ENCODE measurements at places on chromosomes 12 and 14. TPM values are rescaled to one million over a fixed set of nuclear protein-coding genes. Genes with fewer than 3 reads are reported as not detected.

GPR137C gene
- 0.33 TPM for total RNA-seq

GARIN6 gene
- total RNA-seq: not detected

SLC7A7 gene
- total RNA-seq: 3.4 TPM

REM2 gene
- total RNA-seq: 0.13 TPM

OASL gene
- 0.26 TPM for total RNA-seq

KRT72 gene
- total RNA-seq: not detected

PRKAB1 gene
- total RNA-seq: 12.5 TPM

LBHD2 gene
- not detected for total RNA-seq

Data from smooth muscle cell of the pulmonary artery (primary cell).